Activated T-helper 1 cell treated with anti-CD3 and anti-CD28 coated beads, Interleukin-12 subunit alpha, Interleukin-12 subunit beta, Interleukin-2, Interleukin-4 antibody, amounts not matched to agents 30 ng/mL and 10 ng/mL and 1 ng/mL, durations not matched to agents 14 hours and 24 hours and 36 hours (primary cell): ENCODE measurements at places on chromosomes 11 and 22. TPM values are rescaled to one million over a fixed set of nuclear protein-coding genes. Genes with fewer than 3 reads are reported as not detected.

The STIP1 gene
- 493 and 495 TPM in 2 replicates for total RNA-seq

The ANO9 gene
- total RNA-seq = 33.1 and 33.8 TPM in 2 replicates

The ARHGAP20 gene
- total RNA-seq = not detected in 2 replicates

The CRYBB1 gene
- total RNA-seq = not detected in 2 replicates

The MRGPRG gene
- not detected in 2 replicates for total RNA-seq

The NCAM1 gene
- total RNA-seq = not detected in 2 replicates

The ALKBH3 gene
- total RNA-seq = 32.7 and 38.1 TPM in 2 replicates

- no peak for DNase-seq
- no peak overlapping the region for H3K4me3 ChIP-seq
- H3K36me3 ChIP-seq = no peaks in the 10 kb centered on the region
Measured at GRCh38 chr11:11552529-11553087, 69.2 kb downstream of the GALNT18 start.

- no peak for DNase-seq
- no peaks in the 10 kb centered on the region for H3K4me1 ChIP-seq
- no peak overlapping the region for H3K4me3 ChIP-seq
- H3K27ac ChIP-seq = no peak overlapping the region
- no peaks in the 10 kb centered on the region for H3K27me3 ChIP-seq
Measured at GRCh38 chr22:43570531-43571165, 158.8 kb downstream of the MPPED1 start.

DNA sequence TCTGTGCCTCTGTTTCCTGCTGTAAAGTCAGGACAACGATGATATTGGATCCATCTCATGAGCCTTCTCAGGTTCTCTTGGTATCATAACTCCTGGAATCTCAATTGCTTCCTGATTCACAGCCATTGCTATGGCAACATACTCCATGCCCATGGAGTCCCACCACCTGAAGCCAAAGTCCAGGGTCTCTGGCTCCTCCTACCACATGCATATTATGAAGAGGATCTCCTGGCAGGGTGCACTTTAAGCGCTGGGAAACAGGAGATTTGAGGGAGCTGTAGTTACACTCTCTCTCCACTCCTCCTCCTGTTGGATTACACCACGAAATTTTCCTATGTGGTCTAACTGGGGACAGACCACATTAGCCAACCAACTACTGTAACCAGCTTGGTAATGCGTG, 130.9 kb upstream of the SEZ6L start:
- H3K27me3 ChIP-seq = no peaks in the 10 kb centered on the region
- no peak overlapping the region for H3K4me3 ChIP-seq
- no peaks in the 10 kb centered on the region for H3K36me3 ChIP-seq
- no peaks in the 10 kb centered on the region for H3K4me1 ChIP-seq
- no peak for DNase-seq
